SHP77 treated with DMSO at 0.1 percent for 48 hours (cell line): ENCODE measurements at places on chromosomes 11 and 22.

DNA sequence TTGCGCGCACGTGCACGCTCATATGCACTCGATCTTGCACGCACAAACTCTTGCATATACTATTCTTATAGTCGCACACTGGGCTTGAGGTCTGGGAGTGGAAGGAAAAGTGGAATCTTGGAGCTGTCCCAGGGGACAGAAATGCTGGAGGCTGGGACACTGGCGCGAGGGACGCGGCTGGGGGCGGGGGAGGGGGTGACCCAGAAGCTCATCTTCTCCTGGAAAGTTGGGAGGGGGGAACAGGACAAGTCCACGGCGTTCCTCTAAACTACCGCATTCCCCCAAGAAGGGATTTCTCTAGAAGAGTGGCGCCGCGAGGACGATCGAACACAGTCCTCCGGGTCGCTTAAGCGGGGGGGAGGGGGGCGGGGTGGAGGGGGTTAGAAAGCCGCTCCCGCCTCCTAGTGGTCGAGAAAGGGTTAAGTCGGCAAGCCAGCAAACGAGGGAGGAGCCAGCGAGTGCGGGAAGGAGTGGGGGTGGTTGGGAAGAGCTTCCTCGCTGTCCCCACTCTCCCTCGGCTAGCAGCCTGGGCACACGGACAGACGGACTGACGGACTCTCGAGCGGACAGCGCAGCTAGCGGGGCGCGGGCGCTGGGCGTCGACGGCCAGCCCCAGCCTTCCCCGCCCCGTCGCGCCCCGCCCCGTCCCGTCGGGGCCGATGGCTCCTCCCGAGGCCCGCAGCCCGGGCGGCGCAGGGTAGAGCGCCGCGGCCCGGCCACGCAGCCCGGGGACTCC, at the start of gene RTN4RL2:
RTN4RL2 (plus strand) TSS at position 507 of the 736 bp plus-strand sequence. CDS start 338 bp downstream, outside the sequence.
- DNase-seq = no peak

DNA sequence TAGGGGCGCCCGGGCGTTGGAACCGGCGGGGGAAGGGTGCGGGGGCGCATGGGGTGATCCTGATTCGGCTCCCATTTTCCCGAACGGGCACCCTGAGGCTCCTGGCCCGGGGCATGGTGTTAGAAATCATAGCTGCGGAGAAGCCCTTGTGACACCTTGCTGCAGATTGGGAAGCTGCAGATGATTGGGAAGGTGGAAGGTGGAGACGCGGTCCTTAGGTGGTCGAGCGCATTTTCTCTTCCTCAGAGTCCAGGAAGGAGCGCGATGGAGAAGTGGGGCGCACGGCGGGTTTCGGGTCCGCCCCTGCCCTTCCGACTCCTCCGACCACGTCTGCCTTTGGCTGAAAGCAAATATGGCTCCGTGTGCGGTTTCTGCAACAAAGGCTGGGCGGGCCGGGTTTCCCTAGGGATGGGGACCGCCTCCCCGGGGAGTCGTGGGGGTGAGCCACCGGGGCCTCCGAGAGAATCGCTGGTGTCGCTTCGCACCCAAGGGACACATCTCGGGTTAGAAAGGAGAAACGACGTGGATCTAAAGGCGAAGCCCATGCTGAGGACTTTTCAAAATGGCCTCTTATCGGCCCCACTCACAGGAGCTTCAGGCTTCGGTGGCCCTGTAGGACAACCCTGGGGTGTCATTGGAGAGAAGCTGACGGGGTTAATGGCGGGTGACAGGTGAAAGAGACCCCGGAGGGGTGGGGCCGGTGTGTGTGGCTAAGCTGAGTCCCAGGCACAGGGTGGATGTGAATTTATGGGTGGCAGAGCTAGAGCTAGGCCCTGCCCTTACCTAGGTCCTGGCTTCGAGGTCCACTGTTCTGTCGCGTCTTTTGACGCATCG, 707 bp upstream of the FTH1 start:
- peak; percentile 57 for DNase-seq

DNA sequence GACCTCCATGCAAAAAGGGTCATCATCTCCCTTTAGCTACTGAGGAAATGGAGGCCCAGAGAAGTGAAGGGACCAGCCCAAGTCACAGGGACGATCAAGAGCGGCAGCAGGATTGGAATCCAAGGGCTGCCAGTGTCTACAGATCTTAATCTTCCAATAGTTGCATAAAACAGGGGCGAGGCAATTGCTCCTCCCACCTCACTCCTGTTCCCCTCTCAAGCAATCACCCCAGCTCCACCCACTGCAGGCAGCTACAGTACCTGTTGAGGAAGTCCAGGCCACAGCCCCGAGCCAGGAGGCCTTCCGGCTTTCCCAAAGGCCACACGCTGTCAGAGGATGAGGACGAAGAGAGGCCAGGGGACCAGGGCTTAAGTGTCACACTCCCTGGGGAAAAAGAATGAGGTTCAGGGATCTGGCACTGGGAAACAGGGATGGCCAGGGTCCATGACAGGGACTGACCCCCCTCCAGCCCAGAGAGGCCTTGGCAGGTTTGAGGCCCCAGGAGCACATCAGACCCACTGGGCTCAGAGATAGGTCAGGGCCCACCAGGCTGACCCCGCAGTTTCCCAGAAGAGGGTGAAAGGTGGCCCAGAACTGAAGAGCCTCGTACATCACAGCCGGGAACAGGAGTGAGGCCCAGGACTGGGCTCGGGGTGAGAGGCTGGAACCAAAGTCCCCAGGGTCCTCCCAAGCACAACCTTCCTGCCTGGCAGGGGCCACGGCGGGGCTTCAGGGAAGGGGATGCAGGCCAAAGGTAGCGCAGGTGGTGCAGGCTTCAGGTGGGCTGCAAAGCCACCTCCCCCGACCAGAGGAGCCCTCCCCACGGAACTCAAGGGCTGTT, 16.4 kb upstream of the MFNG start:
- no peak for DNase-seq

DNA sequence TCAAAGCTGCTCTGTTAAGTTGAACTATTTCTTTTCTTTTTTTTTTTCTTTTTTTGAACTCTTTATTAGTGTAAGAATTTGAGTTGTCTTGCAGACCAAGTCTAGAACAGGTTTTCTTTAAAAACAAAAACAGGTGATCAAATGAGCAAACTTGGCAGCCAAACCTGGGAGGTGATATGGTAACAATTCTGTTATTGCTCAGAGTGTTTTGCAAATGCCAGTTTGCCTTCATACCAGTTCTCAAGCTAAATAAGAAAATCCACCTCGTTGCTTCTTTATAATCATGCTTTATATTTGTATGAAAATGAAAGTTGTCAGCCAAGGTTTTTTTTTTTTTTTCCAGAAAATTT, 76.9 kb downstream of the DEPDC5 start:
- DNase-seq = no peak

DNA sequence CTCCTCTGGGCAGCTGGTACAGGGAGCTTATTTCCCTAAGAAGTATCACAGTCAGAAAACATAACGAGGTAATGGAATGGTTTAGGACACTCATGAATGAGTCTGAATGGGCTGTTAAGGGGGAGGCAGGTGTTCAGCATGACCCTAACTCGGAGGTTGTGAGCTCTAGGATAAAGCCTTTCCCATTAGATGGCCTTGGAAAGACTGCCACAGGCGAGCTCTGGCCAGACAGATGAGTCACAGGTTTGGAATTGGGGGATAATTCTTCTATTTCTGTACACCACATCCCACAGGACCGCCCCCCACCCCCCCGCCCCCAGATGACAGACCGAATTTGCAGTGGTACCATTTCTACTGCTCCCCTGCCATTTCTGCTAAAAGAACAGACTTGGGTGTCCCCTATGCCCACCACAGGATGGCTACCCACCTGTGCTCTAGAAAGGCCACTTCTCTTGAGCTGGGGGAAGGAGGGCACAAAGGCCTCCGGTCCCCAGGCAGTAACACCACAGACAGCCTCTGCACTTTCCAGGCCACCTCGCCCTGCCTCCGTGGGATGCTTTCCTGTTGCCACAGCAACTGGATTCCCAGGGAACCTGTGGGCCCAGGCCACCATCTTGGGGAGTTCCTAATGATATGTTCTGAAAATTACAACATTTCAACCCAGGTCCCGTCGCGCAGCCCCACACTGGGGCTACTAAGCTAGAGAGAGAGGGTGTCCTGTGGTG, 76.7 kb downstream of the TRIM29 start:
- no peak for DNase-seq
